ENCODE measurements at places on chromosomes 12 and 14. TPM values are rescaled to one million over a fixed set of nuclear protein-coding genes. Genes with fewer than 3 reads are reported as not detected.

ERBB3 gene
- 2.3 TPM for total RNA-seq

FAM234B gene
- 1.8 TPM for total RNA-seq

PLCZ1 gene
- 0.49 TPM for total RNA-seq

VRTN gene
- total RNA-seq: not detected

CRIP1 gene
- total RNA-seq: 65.9 TPM

HOXC10 gene
- total RNA-seq: not detected

DNA sequence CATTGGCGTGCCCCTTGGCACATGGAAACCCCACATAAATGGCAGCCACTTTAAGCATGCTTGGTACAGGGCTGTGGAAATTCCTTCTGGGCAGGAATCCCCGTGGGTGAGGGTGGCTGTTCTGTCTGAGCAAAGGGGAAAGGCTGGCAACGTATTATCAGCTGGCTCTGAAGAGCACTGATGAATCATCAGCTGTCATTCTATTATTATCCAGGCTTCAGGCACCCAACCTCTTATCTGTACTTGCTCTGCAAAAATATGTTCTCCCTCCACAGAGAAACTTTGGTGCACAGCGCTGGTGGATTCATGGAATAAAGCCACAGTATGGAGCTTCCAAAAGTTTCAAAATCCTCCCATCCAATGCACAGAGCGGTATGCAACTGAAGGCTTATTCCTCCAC is 167.1 kb downstream of the TBX5 start:
- H3K36me3 ChIP-seq: no peaks in the 10 kb centered on the region
- peaks cover 8% of the 10 kb centered on the region for H3K27me3 ChIP-seq
- peak overlapping the region; percentile 15 for H3K4me3 ChIP-seq
- peak; percentile 45 for DNase-seq
- H3K4me1 ChIP-seq: peaks cover 36% of the 10 kb centered on the region

GRCh38 chr12:71671311-71671710 is 7.2 kb downstream of the THAP2 start:
- H3K36me3 ChIP-seq: no peaks in the 10 kb centered on the region
- no peak for DNase-seq
- no peak overlapping the region for H3K27ac ChIP-seq
- H3K4me1 ChIP-seq: no peaks in the 10 kb centered on the region
- no peak overlapping the region for H3K4me3 ChIP-seq
- no peaks in the 10 kb centered on the region for H3K27me3 ChIP-seq

- peaks cover 43% of the 10 kb centered on the region for H3K4me1 ChIP-seq
- peak overlapping the region; percentile 96 for H3K27ac ChIP-seq
Measured at GRCh38 chr12:43807386-43807785, 1.3 kb upstream of the TWF1 start.

DNA sequence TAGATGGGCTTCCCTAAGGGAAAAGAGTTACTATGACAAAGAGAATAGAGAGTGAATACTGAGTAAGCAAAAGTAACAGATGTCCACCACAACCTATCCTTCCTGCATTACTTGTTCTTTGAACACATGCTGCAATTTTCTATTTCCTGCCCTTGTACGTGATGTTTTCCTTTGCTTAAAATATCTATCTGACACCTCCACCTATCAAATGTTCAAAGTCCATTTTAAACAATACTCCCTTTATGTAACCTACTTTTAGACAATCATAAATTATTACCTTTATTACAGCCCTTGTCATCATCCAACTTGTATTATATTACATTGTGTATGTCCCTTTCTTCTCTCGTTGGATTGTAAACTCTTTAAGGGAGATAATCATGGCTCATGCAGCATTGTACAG is 147.2 kb upstream of the DYRK2 start:
- no peaks in the 10 kb centered on the region for H3K36me3 ChIP-seq
- H3K27me3 ChIP-seq: no peaks in the 10 kb centered on the region
- no peak overlapping the region for H3K4me3 ChIP-seq
- H3K27ac ChIP-seq: no peak overlapping the region

DNA sequence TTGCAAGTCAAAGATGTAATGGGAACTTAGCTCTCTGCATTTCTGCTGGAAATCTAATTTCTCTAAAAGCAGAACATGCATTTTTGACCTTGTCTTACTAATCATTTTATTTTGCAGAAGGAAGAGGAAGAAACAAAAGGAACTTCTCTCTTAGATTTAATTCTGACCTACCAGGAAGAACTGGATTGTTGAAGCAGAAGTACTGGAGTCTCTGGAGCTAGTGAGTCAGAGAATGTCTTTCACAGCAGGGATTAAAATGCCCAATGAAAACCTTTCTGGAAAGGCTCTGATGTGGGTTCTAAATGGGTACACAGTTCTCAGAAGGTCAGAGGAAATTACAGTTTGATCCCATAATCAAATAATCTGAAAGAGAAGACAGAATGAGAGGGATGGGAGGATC is 70.8 kb upstream of the GNG2 start:
- H3K4me1 ChIP-seq: no peaks in the 10 kb centered on the region
- DNase-seq: no peak
- no peak overlapping the region for H3K27ac ChIP-seq
- peaks cover 14% of the 10 kb centered on the region for H3K27me3 ChIP-seq
- no peak overlapping the region for H3K4me3 ChIP-seq

DNA sequence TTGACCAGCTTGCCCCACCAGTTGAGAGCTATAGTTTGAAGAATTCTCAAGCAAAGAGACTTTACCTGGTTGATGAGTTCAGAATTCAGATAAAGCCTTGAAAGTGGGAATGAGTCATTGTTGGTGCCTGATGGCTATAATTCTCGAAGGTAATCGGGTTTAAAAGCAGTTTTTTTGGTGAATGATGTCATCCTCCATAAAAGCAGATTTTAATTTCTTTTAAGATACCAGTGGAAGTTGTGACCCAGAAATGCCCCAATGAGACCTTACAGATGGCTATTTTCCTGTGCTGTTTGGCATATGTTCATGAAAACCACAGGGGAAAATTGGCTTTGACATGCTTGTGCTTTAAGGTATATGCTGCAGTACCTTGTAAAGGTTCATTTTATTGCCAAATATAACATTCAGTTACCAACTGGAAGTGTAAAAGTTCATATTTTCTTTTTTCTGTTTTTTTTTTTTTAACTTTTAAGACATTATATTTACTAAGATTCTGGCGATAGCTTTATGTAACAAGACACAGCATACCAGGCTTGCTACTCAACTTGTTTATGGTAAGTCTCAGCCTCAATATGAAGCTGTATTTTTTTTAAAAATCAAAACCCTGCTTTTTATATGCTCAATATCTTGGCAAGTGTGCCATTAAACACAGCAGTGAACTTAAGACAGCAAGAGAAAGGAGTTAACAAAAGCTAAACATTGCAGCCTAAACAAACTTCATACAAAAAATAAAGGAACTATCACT is 119.3 kb downstream of the LMNTD1 start:
- no peak overlapping the region for H3K27ac ChIP-seq
- H3K36me3 ChIP-seq: no peaks in the 10 kb centered on the region
- no peak for DNase-seq
- H3K4me3 ChIP-seq: no peak overlapping the region
- peaks cover 3% of the 10 kb centered on the region for H3K4me1 ChIP-seq

DNA sequence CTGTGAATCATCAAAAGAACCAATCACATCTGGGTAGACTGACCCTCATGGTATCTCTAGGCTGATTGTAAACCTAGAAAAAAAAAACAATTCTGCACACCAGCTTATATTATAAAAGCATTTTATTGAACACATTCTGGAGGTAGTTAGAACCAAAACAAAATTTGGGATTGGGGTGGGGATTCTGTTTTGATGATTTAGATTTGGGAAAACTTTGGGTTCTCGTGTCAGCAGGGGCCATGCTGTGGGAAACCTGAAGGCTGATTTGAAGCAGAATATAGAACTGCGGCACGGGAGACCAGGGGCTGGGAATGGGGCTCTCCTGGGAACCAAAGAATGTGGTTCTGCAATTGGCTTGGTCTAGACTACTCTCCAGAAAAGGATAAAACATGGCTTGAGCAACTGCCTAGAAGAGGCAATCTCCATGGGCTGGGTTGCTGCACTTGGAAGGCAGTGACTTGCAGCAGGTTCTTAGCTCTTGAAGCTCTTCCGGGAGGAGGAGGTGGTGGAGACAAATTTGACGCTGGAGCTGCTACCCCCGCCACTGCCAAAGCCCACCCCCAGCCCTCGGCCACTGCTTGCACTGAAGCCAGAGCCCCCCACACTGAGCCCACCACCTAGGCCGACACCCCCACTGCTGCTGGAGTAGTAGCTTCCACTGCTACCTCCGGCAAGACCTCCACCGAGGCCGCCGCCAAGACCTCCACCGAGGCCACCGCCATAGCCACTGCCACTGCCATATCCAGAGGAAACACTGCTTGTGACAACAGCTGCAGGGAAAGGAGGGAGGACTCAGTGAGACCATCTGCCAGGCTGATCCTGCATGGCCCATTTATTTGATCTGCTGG is 5.5 kb downstream of the KRT5 start:
- no peak overlapping the region for H3K4me3 ChIP-seq
- peaks cover 41% of the 10 kb centered on the region for H3K27me3 ChIP-seq
- H3K27ac ChIP-seq: no peak overlapping the region
- H3K36me3 ChIP-seq: no peaks in the 10 kb centered on the region
- no peak for DNase-seq

- peaks cover 22% of the 10 kb centered on the region for H3K4me1 ChIP-seq
- H3K4me3 ChIP-seq: peak overlapping the region; percentile 62
- no peak overlapping the region for H3K27ac ChIP-seq
- H3K27me3 ChIP-seq: peaks cover 97% of the 10 kb centered on the region
Measured at GRCh38 chr12:130161261-130162243, 712 bp upstream of the FZD10 start.

- peaks cover 62% of the 10 kb centered on the region for H3K36me3 ChIP-seq
- H3K27me3 ChIP-seq: no peaks in the 10 kb centered on the region
- H3K27ac ChIP-seq: no peak overlapping the region
- peaks cover 9% of the 10 kb centered on the region for H3K4me1 ChIP-seq
Measured at GRCh38 chr14:64081174-64081746, 212.9 kb downstream of the ESR2 start.

- DNase-seq: peak; percentile 53
- peaks cover 3% of the 10 kb centered on the region for H3K4me1 ChIP-seq
- no peak overlapping the region for H3K4me3 ChIP-seq
- H3K36me3 ChIP-seq: no peaks in the 10 kb centered on the region
- H3K27me3 ChIP-seq: peaks cover 100% of the 10 kb centered on the region
Measured at GRCh38 chr14:100696590-100696989, 30.1 kb upstream of the DLK1 start.

DNA sequence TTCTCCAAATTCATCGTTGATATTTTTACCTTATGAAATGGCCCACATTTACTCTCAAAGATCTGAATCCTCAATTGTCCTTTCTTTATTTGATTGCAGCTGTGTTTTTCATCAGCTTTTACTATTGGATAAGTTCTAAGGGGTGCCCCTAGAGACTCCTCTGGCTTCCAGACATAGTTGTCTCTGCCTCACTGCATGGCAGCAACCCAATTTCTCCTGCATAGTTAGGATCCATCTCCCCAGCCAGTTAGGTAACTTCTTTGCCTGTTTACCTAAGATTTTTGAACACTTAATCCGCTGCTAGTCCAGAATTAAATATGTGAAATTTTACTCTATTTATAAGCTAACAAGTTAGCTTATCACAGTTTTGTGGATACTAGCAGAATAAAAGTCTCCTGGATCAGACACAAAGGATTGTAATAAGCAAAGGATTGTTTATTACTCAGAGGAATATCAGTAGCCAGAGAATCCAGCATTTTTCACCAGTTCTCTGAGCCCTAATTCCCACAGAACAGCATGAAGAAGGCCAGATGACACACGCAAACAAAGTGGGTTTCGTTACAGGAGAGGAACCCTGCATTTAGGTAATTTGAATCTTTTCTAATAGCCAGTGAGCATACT is 101.1 kb downstream of the BBS10 start:
- H3K4me1 ChIP-seq: no peaks in the 10 kb centered on the region
- H3K4me3 ChIP-seq: no peak overlapping the region
- no peaks in the 10 kb centered on the region for H3K27me3 ChIP-seq
- no peaks in the 10 kb centered on the region for H3K36me3 ChIP-seq

GRCh38 chr14:24307575-24308341 is at the start of gene CIDEB:
CIDEB (minus strand) TSS chr14:24307977; CDS start chr14:24307858, 119 bp downstream.
- H3K27ac ChIP-seq: no peak within 1 kb of the TSS
- H3K4me3 ChIP-seq: no peak within 1 kb of the TSS
- peaks cover 51% of the 10 kb centered on the region for H3K4me1 ChIP-seq

Data from left ventricle myocardium inferior (tissue), 1 donor.